Calu3 (cell line): ENCODE measurements at places on chromosomes 13 and 19. TPM values are rescaled to one million over a fixed set of nuclear protein-coding genes. Genes with fewer than 3 reads are reported as not detected.

PSG2 gene
- not detected in 2 replicates for total RNA-seq

IRS2 gene
- 4.3 and 5.4 TPM in 2 replicates for total RNA-seq

BICRA gene
- 24.4 TPM in 2 replicates for total RNA-seq

- no peak overlapping the region for H3K4me3 ChIP-seq
- no peaks in the 10 kb centered on the region for H3K4me1 ChIP-seq
- H3K27ac ChIP-seq = no peak overlapping the region
- H3K27me3 ChIP-seq = no peaks in the 10 kb centered on the region
- no peak for DNase-seq
These were observed 307.6 kb downstream of the SPRY2 start for GRCh38 chr13:80033286-80033685.

- H3K27me3 ChIP-seq = no peaks in the 10 kb centered on the region
- DNase-seq = no peak
- H3K27ac ChIP-seq = no peak overlapping the region
- H3K4me3 ChIP-seq = no peak overlapping the region
- no peaks in the 10 kb centered on the region for H3K36me3 ChIP-seq
- H3K4me1 ChIP-seq = no peaks in the 10 kb centered on the region
These were observed 1482.8 kb downstream of the EFNB2 start for GRCh38 chr13:105052711-105053110.

- no peaks in the 10 kb centered on the region for H3K36me3 ChIP-seq
- no peaks in the 10 kb centered on the region for H3K4me1 ChIP-seq
- no peak overlapping the region for H3K27ac ChIP-seq
- no peaks in the 10 kb centered on the region for H3K27me3 ChIP-seq
These were observed 46.7 kb downstream of the ZNF846 start for GRCh38 chr19:9721861-9722260.

DNA sequence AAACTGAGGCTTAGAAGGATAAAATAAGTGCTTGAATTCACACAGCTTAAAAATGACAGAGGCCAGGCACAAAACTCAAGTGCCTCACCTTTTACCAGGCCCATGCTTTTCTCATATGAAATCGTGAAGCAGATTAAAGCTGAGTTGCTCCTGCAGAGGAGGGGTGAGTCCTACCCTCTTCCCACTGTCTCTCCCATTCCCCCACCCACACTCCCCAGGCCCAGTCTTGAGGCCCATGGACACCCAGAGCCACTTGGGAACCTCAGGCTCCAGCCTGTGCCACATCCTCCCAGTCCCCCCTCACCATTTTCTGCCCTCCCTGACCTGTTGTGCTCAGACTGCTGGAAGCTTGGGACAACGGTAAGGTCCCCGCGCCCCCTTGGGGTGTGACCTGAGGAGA lies 17.5 kb downstream of the ZNF574 start:
- DNase-seq = no peak
- no peaks in the 10 kb centered on the region for H3K27me3 ChIP-seq
- H3K36me3 ChIP-seq = no peaks in the 10 kb centered on the region

DNA sequence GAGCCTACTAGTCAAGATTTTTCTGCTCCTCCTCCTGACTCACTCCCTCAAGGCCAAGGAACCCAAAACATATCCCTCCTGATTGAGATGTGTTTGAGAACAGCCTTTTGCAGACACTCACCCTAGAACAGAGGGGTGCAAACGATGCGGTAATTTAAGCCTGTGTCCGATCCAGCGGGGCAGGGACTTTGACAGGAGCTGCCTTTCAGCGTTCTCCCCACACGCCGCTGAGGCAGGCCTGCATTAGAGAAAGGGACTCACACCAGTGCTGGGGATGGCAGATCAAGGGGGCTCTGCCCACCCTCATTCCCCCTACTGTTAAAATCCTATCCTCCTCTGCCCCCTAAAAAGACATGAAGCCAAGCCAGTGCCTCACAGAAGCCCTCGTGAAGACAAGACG lies 70.5 kb downstream of the CCDC70 start:
- no peaks in the 10 kb centered on the region for H3K36me3 ChIP-seq
- H3K4me3 ChIP-seq = no peak overlapping the region
- H3K4me1 ChIP-seq = no peaks in the 10 kb centered on the region
- no peak overlapping the region for H3K27ac ChIP-seq
- DNase-seq = no peak
- no peaks in the 10 kb centered on the region for H3K27me3 ChIP-seq

DNA sequence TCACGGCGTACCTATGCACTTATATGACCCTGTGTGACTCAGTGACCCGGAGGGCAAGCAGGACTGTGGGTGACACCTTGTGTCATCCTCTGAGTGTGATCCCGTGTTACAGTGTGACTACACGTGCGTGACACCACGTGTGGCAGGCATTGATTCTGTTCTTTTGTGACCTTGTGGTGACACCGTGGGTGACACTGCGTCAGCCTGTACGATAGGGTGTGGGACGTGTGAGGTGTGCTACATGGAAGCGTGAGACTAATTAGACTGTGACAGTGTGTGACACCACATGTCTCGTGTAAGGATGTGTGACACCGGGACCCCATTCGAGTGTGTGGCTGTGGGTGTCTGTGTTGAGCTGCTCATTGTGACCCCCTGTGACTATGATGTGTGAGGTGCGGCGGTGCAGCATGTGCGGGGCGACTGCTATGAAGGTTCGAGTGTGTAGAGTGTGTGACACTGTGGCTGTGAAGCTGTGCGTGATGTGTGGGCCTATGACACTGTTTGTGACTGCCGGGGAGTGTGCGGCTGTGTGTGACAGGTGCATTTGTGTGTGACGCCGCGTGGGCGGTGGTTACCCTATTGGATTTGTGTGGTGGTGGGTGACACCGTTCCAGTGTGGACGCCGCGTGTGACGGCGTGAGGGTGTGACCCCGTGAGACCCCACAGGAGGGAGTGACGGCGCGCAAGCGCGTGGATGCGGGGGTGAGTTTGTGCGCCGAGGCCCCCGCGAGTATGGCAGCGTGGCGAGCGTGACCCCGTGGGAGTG lies 399 bp upstream of the SPTBN4 start:
- no peak for DNase-seq
- H3K4me1 ChIP-seq = peaks cover 32% of the 10 kb centered on the region
- H3K36me3 ChIP-seq = peaks cover 25% of the 10 kb centered on the region
- H3K27me3 ChIP-seq = peaks cover 17% of the 10 kb centered on the region

- no peak for DNase-seq
- H3K36me3 ChIP-seq = no peaks in the 10 kb centered on the region
- no peak overlapping the region for H3K27ac ChIP-seq
- no peaks in the 10 kb centered on the region for H3K27me3 ChIP-seq
These were observed 75.4 kb downstream of the PDS5B start for GRCh38 chr13:32661685-32662084.

- no peaks in the 10 kb centered on the region for H3K4me1 ChIP-seq
- no peaks in the 10 kb centered on the region for H3K27me3 ChIP-seq
- no peaks in the 10 kb centered on the region for H3K36me3 ChIP-seq
- no peak overlapping the region for H3K4me3 ChIP-seq
- no peak for DNase-seq
These were observed 268.3 kb downstream of the RFC3 start for GRCh38 chr13:34086281-34086680.

DNA sequence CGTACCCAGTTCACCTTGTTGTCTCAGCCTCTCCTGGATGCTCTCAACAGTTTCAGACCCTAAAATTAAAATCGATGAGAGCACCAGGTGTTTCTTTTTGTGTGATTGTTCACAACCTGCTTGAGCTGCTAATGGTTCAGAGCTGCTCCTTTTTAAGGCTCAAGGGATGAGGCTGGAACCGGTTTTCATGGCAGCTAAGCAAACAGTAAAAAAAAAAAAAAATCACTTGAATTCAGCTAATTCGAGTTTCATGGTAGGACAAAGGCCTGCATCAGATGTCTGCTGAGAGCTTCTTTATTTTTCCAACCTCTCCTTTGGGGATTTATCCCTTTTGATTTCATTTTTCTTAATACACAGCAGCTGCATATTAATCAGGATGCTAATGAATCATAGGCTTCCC lies 6.5 kb downstream of the SYCE2 start:
- H3K4me1 ChIP-seq = no peaks in the 10 kb centered on the region
- no peak for DNase-seq
- peaks cover 4% of the 10 kb centered on the region for H3K36me3 ChIP-seq
- no peak overlapping the region for H3K4me3 ChIP-seq
- H3K27ac ChIP-seq = no peak overlapping the region

- no peak overlapping the region for H3K4me3 ChIP-seq
- no peak overlapping the region for H3K27ac ChIP-seq
- no peaks in the 10 kb centered on the region for H3K36me3 ChIP-seq
- peaks cover 9% of the 10 kb centered on the region for H3K4me1 ChIP-seq
- H3K27me3 ChIP-seq = no peaks in the 10 kb centered on the region
These were observed 7.2 kb downstream of the ABHD13 start for GRCh38 chr13:108225440-108225839.
